ENCODE measurements at places on chromosomes 1 and 21.
A peak's percentile ranks its signal among the peaks of the same experiment; 100 is the strongest.

GRCh38 chr1:244341455-244342450 lies 110.0 kb downstream of the ADSS2 start:
- DNase-seq: no peak

GRCh38 chr1:183318433-183318832 lies 99.7 kb downstream of the NMNAT2 start:
- peak; percentile 85 for DNase-seq

GRCh38 chr1:239930686-239931262 lies 160.9 kb upstream of the FMN2 start:
- DNase-seq: no peak

GRCh38 chr1:79549201-79549600 lies 542.7 kb upstream of the ADGRL4 start:
- no peak for DNase-seq

DNA sequence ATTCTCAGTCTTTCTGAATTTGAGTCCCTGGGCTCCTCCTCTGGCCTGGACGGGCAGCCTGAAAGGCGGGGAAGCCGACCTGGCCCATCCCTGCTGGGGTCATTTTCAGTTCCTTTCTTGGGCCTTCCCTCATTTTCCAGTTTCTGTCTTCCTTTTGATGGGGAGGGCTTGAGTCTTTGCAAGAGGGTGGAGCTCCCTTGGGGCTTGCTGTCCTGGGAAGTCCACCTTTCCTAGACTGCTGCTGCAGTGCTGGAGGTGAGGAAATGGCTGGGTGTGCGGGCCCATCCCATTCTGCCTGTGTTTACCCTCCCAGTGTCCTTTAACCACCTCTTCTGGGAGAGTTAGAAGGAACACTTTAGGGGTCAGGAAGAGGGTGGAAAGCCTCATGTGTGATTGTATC lies 40.4 kb upstream of the SYNC start:
- DNase-seq: no peak

DNA sequence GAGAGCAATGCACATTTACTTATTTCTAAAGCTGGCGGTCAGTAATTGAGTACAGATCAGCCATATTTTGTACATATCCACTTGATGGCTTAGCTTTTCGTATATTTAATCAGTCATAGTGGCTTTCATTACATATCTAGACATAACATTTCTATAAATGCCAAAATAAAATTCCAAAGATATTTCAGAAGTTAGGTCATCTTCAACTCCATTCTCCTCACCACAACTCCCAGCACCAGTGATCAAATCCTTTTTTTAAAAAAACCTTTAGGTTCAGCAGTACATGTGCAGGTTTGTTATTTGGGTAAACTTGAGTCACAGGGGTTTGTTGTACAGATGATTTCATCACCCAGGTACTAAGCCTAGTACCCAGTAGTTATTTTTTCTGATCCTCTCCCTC lies 53.9 kb upstream of the GNG4 start:
- no peak for DNase-seq

DNA sequence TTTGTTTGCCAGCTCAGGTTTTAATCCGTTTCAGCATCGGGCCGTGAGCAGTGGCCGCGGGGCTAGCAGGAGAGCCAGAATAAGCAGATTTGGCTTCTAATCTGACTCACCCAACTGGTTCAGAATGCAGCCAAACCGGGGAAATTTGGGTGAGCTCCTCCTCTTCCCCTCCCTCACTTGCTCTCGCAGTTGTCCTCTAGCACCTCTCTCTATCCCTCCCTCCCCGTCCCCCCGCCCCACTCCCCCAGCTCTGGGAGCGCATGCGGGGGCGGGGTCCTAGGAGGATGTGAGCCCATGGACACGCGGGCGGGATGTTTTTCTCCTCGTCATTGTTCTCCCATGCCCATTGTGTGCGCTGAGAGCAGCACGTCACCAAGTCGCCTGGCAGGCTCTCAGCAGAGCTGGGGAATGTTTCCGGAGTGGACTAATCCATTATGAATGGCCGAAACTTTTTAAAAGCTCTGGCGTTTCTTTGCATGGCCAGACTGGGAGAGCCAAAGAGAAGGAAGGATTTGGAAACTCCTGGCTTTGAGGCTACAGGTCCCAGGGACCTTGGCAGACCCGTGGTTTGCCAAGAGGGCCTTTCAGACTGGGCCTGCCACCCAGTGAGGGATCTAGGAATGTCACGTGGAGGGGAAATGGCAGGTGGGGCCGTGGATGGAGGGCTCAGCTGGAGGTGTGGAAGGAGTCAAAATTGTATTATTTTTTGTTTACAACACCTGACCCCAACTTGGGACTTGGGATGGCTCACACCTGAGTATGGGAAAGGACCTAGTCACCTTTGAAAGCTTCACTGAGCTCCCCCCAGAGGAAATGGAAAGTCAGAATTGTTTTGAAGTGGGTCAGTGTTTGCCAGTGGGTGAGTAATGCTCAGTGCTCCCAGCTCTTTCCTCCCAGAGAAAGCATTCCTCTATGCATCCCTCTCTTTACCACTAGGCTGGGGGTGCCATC lies 39.2 kb downstream of the CDK18 start:
- DNase-seq: no peak

DNA sequence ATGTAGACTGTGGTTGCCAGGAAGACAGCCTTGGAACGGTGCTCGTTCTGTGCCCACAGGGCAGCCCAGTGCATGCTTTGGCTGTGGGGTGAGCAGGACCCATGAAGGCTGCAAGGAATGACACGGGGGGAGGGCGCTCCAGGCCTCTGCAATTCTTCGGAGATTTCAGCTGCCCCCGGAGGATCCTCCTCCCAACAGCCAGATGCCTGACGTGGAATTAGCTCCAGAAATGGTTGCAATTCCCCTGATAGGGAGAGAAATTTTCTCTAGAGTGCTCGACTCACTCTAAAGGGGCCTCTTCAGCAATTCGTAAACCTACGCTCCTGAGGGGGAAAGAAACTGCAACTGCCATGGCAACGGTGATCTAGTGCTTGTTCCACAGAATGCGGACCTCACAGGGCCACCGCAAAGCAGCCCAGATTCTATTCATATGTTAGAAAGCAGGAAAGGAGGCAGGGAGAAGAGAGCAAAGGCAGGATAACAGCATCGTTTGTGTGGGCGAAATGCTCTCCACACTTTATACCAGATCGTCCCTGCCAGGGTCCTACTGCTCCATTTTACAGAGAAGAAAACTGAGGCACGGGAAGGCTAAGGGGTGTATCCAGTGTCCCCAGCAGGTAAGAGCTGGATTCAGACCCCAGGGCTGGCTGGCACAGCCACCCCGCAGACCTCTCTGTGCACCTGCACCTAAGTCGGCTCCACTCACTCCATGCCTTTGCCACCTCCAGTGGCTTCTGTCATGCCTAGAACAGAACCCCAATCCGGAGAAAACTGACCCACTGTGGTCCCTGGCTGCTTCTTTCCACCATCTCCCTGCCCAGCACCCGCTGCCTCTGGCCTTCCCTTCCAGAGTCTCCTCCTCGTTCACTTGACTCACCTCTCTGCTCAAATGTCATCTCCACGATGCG lies 11.9 kb upstream of the PDE9A start:
- DNase-seq: no peak

- DNase-seq: no peak
Measured at GRCh38 chr1:234546890-234547788, 62.8 kb downstream of the IRF2BP2 start.
